NT2/D1 (cell line): ENCODE measurements at places on chromosomes 3 and 15.

GRCh38 chr3:159852266-159852665, 136.4 kb upstream of the IL12A start:
- DNase-seq: no peak

DNA sequence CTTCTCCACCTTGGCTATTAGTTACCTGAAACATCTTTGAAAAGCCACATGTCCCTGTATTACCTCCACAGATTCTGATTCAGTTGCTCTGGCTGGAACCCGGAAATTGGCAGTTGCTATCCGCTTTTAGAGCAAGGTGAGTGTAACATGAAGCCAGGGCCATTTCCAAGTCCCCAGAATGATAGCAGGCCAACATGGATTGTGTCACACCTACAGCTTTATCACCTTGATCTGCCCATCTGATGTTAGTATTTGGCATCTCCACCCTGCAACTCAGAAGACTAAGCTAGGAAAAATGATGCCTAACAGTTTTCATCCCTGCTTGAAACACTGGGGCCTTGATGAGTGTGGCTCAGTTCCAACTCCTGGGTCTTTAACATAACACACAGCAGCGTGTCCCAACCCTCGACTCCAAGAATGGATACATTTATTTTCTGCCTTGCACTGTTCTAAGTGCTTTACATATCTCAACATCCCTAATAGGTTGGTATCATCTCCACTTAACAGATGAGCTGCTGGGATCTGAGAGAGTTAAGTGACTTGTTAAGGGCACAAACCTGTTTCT, 21.3 kb upstream of the NUDT16 start:
- no peak for DNase-seq

GRCh38 chr3:113546414-113546893, 14.1 kb downstream of the SIDT1 start:
- no peak for DNase-seq

GRCh38 chr3:14266361-14266760, 87.7 kb downstream of the LSM3 start:
- DNase-seq: no peak

- no peak for DNase-seq
Measured at GRCh38 chr3:114878114-114878839, 268.8 kb downstream of the ZBTB20 start.

DNA sequence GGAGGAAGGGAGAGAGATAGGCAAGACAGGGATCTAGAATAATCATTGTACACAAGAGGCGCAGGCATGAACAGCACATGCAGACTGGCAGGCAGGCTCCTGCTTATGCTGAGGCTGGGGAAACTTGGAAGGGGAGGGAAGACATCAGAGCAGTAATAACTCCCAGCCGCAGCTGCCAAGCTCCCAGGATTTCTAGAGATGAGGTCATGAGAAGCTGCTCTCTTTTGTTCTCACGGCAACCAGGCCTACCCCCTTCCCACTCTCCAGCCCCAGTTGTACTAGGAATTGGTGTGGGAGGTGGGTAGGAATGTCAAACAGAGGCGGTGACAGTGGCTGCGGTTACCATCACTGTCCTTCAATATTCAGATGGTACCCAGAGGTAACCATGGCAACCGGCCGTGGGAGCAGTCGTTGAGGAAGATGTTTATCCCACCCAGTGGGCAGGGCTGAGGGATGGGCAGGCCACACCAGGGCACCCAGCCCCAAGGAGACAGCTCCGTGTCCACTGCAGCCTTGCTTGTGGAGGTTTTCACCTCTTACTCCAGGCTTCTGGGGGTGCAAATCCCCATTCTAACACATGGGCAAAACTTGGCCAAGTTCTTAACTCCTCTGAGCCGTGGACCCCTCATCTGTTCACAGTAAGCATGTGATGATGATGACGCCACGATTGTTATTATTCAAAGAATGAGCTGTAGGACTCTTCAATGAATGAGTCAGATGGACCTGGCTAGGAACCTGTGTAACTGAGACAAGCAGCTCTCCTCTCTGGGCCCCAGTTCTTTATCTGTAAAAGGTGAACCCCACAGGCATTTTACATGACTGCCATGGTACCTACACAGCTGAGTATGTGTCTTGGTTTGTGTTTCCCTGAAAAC, 360.8 kb upstream of the PROK2 start:
- peak; percentile 46 for DNase-seq

- DNase-seq: no peak
Measured at GRCh38 chr3:105356988-105357387, 9.7 kb upstream of the ALCAM start.

DNA sequence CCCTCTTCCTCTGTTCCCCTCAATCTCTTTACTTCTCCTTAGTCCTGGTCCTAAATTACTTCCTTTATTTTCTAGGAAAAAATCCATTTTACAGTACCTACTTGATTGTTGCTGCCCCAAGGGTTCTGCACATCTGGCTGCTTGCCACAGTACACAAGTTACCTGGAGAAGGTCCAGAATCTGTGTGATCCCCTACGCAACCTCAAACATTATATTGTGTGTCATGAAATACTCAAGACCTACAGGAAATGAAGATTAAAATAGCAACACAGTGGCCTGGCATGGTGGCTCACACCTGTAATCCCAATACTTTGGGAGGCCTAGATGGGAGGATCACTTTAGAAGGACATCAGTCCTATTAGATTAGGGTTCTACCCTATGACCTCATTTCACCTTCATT, 48.7 kb downstream of the PRKAR2A start:
- DNase-seq: no peak

- no peak for DNase-seq
Measured at GRCh38 chr15:55673287-55673686, 69.7 kb downstream of the PRTG start.

DNA sequence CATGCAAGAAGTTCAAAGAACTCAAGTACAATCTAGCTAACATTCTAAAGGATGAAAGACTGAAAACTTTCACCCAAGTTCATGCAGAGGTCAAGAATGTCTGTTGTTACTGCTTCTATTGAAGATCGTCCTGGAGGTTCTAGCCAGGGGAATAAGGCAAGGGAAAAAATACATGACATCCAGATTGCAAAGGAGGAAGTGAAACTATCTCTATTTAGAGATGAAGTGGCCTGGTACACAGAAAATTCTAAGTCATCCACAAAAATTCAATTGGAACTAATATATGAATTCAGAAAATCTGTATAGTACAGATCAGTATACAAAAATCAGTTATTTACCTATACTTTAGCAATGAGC, 693.0 kb downstream of the NR2F2 start:
- no peak for DNase-seq

- no peak for DNase-seq
Measured at GRCh38 chr3:170132335-170132734, 49.2 kb downstream of the PHC3 start.

DNA sequence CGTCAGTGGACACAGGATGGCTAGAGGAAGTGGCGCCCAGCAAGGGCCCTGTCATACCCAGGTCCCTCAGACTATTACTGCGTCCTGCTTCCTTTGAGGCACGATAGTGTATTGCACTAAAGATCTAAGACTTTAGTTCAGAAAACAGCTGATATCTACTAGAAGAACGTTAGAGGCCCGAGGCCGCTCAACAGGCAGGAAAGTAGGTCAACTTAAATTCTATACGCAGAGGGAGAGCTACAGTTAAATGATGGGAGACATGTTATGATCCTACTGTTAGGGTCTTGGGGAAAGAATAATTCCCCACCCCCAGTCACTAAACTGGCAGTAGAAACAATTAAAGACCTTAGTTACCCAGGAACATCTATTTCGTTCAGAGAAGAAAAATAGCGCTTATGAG, 317.8 kb downstream of the CHST2 start:
- no peak for DNase-seq

- peak; percentile 75 for DNase-seq
Measured at GRCh38 chr15:100338971-100339444, 2.8 kb downstream of the ADAMTS17 start.

- DNase-seq: no peak
Measured at GRCh38 chr3:196660381-196661166, 21.1 kb downstream of the NRROS start.

DNA sequence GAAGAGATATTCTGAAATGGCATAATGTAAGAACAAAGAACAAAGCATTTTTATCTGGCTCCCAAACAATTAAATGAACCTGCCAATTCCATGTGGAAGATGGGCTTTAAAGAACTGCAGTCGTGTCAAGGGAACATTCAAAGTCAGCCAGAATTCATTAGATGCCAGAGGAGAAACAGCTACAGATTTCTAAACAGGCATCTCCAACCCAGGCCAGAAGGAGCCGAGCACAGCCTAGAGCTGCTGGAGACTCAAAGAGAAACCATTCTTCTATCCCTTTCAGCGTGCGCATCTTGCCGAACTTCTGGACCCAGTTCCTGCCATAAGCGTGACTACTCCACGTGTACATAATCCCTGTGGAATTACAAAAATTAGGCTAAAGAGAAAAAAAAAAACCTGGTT, 60.4 kb downstream of the MB21D2 start:
- no peak for DNase-seq

DNA sequence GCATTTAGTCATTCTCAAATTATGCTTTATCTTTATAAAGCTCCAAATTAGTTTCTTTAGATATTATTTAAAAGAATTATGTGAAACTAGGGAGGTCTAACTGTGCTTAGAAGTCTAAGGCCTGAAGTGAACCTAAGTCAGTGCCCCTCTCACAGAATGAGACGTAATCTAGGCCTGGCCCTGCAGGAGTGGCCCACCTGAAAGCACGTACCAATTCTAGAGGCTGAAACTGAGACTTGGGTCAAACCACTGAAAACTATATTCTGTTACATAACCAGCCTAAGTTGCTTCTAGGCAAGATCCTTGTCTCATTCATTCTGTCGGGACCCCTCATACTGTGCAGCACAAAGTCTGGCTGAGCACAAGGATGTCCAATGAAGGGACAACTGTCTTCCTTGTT, 143.7 kb downstream of the ISL2 start:
- DNase-seq: no peak

DNA sequence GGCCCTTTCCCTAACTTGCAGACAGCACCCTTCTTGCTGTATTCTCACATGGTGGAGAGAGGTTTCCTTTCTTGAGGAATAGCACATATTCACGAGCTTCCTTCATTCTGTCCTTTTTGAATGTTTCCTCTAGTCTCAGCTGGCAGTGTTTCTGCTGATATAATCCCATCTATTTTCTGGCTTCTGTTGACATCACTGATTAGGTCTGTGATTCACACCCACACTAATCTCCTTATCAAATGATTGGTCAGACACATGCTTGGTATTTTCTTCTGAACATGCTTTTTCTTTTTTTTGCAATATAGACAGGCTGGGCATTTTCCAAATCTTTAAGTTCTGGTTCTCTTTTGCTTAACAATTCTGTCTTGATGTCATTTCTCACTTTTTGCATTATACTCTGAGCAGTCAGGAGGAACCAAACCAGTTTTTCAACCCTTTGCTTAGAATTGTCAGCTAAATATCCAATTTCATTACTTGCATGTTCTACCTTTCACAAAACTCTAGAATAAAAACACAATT, 65.4 kb downstream of the OXSM start:
- DNase-seq: no peak

DNA sequence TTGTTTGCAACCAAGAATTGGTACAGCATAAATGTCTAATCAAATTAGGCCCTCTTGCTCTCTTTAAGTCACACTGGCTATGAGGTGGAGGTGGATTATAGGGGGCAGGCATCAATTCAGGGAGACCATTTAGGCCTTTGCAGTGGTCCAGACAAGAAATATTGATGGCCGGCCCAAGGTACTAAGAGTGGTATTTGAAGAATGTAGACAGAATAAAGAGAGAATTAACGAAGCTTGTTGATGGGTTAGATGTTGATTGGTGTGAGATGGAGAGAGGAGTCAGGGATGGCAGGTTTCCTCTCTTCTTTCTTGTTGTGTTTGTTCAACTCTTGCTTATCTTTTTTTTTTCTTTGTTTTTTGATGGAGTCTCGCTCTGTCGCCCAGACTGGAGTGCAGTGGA, 48.5 kb downstream of the PIK3CA start:
- no peak for DNase-seq

GRCh38 chr15:45539680-45540079, 17.1 kb upstream of the SLC30A4 start:
- no peak for DNase-seq

- no peak for DNase-seq
Measured at GRCh38 chr3:157290766-157291165, 130.8 kb upstream of the CCNL1 start.

DNA sequence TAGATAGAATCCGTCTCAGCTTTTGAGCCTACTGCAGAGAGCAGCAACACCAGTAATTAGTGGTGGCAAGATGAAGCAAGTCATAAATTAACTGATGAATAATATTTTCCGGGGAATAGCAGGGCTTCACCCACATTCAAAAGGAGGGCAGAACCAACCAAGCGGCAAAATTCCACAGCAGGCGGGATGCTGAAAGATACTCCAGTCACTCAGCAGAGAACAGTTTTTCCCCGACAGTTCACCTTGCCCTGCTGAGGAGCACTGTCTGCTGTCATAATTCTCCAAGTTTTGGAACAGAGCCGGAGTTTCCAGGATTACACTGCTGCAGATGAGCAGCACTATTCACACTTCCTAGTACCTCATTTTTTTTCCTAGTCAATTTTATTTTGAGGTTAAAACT, 274.7 kb downstream of the CD47 start:
- no peak for DNase-seq

DNA sequence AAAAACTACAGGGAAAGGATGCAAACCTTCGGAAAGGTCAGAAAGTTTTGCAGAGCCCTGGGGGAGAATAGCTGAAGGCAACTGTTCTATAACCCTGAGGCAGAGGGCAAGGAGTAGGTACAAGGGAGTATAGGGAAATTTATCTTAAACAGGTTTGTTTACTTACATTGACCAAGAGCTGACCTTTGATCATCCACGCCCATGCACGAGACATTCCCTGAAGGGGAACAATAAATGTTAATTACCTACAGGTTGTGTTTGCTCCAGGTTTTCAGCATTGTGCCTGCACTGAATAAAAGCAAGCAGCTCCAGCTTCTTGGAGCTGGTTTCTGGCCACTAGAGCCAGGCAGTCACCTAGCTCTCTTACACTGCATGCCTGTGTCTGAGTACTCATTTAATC, 524.5 kb upstream of the TGFBR2 start:
- DNase-seq: no peak

GRCh38 chr3:5822843-5823242, 635.3 kb downstream of the EDEM1 start:
- no peak for DNase-seq

- peak; percentile 68 for DNase-seq
Measured at GRCh38 chr15:57138349-57138788, 219.9 kb downstream of the TCF12 start.

- no peak for DNase-seq
Measured at GRCh38 chr15:32774022-32774421, 56.2 kb downstream of the GREM1 start.

GRCh38 chr3:94520364-94520763, 457.5 kb downstream of the NSUN3 start:
- DNase-seq: no peak

DNA sequence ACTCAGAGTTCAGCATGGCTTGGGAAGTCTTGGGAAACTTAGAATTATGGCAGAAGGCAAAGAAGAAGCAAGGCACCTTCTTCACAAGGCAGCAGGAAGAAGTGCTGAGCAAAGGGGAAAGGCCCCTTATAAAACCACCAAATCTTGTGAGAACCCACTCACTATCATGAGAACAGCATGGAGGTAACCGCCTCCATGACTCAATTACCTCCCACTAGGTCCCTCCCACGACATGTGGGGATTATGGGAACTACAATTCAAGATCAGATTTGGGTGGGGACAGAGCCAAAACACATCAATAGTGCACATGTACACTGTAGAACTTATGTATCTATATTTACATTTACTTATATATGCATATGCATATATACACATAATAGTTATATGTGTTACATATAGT, 565.3 kb upstream of the NR2F2 start:
- no peak for DNase-seq
